ENCODE measurements at places on chromosomes 2 and 18. TPM values are rescaled to one million over a fixed set of nuclear protein-coding genes. Genes with fewer than 3 reads are reported as not detected.

DNA sequence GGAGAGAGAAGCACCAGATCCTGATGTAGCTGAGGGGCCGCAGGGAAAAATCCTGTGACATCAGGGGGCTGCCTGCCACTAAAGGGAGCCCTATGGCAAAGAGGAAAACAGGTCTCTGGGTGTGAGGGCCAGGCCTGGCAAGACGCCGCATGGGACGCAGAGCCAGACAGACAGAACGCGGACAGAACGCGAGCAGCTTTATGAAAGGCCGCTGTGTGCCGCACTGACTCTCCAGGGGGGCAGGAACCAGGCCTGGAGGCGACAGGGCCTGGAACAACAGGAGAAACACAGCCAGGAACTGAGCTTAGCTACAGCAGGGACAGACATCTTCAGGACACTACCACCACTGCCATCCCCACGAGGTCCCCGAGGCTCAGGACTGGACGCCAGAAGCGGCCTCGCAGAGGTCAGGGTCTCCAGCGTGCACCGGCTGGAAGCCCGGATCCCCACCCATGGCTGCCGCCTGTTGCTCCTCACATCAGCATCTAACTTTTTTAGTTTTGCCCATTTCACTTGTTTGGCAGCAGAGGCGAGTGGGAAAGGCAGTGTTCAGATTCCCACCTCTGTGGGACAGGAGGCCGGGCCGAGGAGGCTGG lies 131.6 kb downstream of the VAPA start:
- H3K27ac ChIP-seq: no peak overlapping the region
- peaks cover 5% of the 10 kb centered on the region for H3K36me3 ChIP-seq
- DNase-seq: no peak
- H3K4me1 ChIP-seq: peaks cover 15% of the 10 kb centered on the region
- H3K4me3 ChIP-seq: no peak overlapping the region
- H3K27me3 ChIP-seq: no peaks in the 10 kb centered on the region

The IL36RN gene
- total RNA-seq: not detected

DNA sequence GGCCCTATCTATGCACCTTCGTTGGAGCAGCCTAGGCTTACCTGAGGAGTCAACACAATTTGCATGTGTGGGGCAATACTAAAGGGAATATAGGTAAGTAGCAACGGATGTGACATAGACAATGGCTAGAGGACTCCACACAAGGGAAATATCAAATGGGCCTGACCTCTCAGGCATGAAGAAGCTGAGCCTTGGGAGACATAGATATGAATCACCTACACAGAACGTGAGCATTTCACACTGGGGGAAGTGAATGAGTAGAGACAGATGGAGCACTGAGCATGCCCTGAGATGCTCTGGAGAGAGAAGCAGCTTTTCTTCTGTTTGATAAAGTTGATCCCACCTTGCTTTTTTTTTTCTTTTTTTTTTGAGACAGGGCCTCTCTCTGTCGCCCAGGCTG lies 97.9 kb downstream of the ATL2 start:
- H3K4me3 ChIP-seq: no peak overlapping the region
- peaks cover 7% of the 10 kb centered on the region for H3K27me3 ChIP-seq
- DNase-seq: no peak
- H3K27ac ChIP-seq: no peak overlapping the region
- peaks cover 10% of the 10 kb centered on the region for H3K4me1 ChIP-seq

- peaks cover 9% of the 10 kb centered on the region for H3K36me3 ChIP-seq
- no peak for DNase-seq
- no peak overlapping the region for H3K27ac ChIP-seq
- no peak overlapping the region for H3K4me3 ChIP-seq
- H3K27me3 ChIP-seq: no peaks in the 10 kb centered on the region
- peaks cover 10% of the 10 kb centered on the region for H3K4me1 ChIP-seq
Measured at GRCh38 chr2:202718614-202719013, 83.8 kb downstream of the FAM117B start.

DNA sequence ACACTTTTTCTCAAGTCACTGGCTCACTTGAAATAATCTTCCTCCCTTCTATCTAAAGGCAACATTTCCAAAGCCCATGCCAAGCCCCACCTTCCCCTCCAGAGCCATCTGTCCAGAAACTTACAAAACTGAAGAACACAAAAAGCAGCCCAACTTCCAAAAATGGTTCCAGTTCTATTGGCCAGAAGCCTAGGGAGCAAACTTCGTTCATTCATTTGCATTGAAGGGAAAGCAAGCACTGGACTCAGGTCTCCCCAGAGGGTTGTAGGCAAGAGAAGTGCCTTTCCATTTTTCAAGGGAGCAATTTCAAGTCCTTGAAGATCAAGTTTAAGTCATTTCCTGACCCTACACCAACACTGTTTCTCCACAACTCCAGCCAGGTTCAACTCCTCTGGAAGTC lies 585.0 kb downstream of the BCL11A start:
- DNase-seq: no peak
- H3K27me3 ChIP-seq: no peaks in the 10 kb centered on the region
- no peak overlapping the region for H3K27ac ChIP-seq
- H3K4me3 ChIP-seq: no peak overlapping the region
- no peaks in the 10 kb centered on the region for H3K36me3 ChIP-seq

The ZC3H6 gene
- total RNA-seq: 8.2 TPM

- DNase-seq: no peak
- no peaks in the 10 kb centered on the region for H3K4me1 ChIP-seq
- H3K27me3 ChIP-seq: no peaks in the 10 kb centered on the region
- no peaks in the 10 kb centered on the region for H3K36me3 ChIP-seq
- H3K4me3 ChIP-seq: no peak overlapping the region
Measured at GRCh38 chr2:20171445-20171977, 53.4 kb downstream of the SDC1 start.

GRCh38 chr2:40394031-40394430 lies 57.9 kb downstream of the SLC8A1 start:
- no peak overlapping the region for H3K27ac ChIP-seq
- H3K4me3 ChIP-seq: no peak overlapping the region
- H3K27me3 ChIP-seq: no peaks in the 10 kb centered on the region
- H3K4me1 ChIP-seq: peaks cover 15% of the 10 kb centered on the region
- H3K36me3 ChIP-seq: no peaks in the 10 kb centered on the region

DNA sequence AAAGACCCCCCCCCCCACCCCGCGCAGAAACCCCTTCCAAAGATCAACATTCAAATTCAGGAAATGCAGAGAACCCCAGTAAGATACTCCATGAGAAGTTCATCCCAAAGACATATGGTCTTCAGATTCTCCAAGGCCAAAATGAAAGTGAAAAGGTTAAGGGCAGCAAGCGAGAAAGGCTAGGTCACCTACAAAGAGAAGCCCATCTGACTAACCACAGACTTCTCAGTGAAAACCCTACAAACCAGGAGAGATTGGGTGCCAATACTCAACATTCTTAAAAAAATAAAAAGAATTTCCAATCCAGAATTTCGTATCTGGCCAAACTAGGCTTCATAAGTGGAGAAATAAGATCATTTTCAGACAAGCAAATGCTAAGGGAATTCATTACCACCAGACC lies 175.2 kb downstream of the RND3 start:
- H3K4me1 ChIP-seq: peaks cover 3% of the 10 kb centered on the region
- no peak overlapping the region for H3K4me3 ChIP-seq
- peaks cover 5% of the 10 kb centered on the region for H3K36me3 ChIP-seq
- H3K27me3 ChIP-seq: no peaks in the 10 kb centered on the region
- no peak overlapping the region for H3K27ac ChIP-seq

DNA sequence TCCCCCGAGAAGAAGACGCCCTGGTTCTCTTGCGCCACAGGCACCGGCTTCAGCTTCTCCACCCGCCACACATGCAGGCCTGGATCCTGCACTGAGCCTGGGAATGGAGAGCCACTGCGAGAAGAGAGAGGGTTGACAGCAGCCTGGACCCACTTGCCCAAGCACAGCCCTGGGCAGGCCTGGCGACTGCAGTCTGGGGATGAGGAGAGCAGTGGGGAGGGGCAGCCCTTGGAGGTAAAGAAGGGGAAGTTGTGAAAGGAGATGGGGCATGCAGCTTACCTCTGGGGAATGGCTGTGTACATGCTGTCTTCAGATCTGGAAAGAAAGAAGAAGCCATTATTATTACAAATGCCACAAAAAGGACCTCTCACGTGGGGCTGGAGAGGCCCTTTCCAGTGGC lies 8.3 kb downstream of the CAPG start:
- no peaks in the 10 kb centered on the region for H3K27me3 ChIP-seq
- H3K4me1 ChIP-seq: peaks cover 14% of the 10 kb centered on the region
- no peak overlapping the region for H3K4me3 ChIP-seq
- no peak for DNase-seq
- no peak overlapping the region for H3K27ac ChIP-seq
- H3K36me3 ChIP-seq: peaks cover 4% of the 10 kb centered on the region

The AKAIN1 gene
- total RNA-seq: not detected

The ST8SIA5 gene
- total RNA-seq: 0.76 TPM

The ICA1L gene
- total RNA-seq: 4.9 TPM

The RGPD3 gene
- total RNA-seq: not detected

The TUBA4B gene
- total RNA-seq: not detected

GRCh38 chr2:584863-585823 lies 92.1 kb downstream of the TMEM18 start:
- H3K36me3 ChIP-seq: no peaks in the 10 kb centered on the region
- H3K27ac ChIP-seq: no peak overlapping the region
- no peak for DNase-seq
- H3K4me3 ChIP-seq: no peak overlapping the region

The CACNB4 gene
- total RNA-seq: 3.4 TPM

The LIMS4 gene
- 2.4 TPM for total RNA-seq

The GPR155 gene
- total RNA-seq: 5.2 TPM

GRCh38 chr2:64963719-64964118 lies 25.5 kb upstream of the SLC1A4 start:
- no peaks in the 10 kb centered on the region for H3K27me3 ChIP-seq
- H3K36me3 ChIP-seq: no peaks in the 10 kb centered on the region
- no peak overlapping the region for H3K4me3 ChIP-seq

The RAX gene
- total RNA-seq: not detected

DNA sequence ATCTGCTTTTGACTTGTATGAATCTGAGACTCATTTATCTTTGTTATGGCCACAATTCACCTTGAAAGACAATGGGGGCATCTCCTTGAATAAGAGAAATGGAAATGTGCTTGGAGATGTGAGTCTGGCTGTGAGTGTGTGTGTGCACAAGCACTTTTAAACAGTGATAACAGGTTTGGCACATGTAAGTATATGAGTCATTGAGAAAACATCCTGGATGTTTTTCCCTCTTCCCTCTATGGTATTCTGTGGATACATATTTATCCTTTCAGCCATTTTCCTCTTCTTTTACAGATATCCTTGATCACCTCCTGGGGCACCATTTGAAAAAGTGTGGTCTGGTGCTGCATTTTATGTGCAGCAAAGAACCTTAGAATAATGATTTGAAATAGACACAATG lies 317.3 kb upstream of the THUMPD2 start:
- DNase-seq: no peak
- H3K4me3 ChIP-seq: no peak overlapping the region
- no peaks in the 10 kb centered on the region for H3K27me3 ChIP-seq
- peaks cover 2% of the 10 kb centered on the region for H3K36me3 ChIP-seq
- peak overlapping the region; percentile 44 for H3K27ac ChIP-seq

DNA sequence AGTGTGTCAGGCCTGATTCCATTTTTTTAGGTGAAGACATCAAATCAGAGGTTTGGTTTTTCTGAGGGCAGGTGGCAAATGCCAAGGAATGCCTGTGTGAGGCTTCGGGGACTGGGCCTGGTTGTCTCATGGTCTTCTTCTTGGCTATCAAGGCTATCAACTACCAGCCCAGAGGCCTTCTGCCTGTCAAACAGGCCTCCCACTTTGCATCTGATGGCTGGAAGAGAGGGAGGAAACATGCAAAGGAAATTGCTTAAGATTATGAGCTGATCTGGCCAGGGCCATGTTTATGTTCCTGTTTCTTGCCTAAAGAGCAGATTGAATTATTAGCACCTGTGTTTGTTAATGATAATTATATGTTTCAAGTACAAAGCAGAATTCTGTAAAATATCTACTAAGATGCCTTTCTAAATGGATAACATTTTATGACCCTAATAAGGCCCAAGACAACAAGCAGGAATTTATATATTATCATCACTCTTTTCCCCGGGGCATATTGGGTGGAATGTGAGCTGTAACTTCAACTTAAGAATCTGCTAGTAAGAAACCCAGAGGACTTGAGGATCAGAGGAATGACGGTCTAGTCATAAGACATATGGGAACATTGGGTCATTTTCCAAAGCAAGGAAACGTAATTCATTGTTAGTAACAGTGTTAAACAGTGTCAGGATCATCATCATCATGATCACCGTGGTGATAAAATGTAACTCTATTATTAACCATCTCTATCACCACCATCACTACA lies 123.2 kb downstream of the LYPD6B start:
- no peak for DNase-seq
- H3K4me1 ChIP-seq: peaks cover 12% of the 10 kb centered on the region
- peak overlapping the region; percentile 38 for H3K27ac ChIP-seq
- H3K27me3 ChIP-seq: no peaks in the 10 kb centered on the region

GRCh38 chr2:109217362-109218086 lies 88.5 kb downstream of the SH3RF3 start:
- H3K4me1 ChIP-seq: peaks cover 80% of the 10 kb centered on the region
- DNase-seq: no peak
- peaks cover 15% of the 10 kb centered on the region for H3K36me3 ChIP-seq
- H3K4me3 ChIP-seq: no peak overlapping the region
- no peaks in the 10 kb centered on the region for H3K27me3 ChIP-seq

DNA sequence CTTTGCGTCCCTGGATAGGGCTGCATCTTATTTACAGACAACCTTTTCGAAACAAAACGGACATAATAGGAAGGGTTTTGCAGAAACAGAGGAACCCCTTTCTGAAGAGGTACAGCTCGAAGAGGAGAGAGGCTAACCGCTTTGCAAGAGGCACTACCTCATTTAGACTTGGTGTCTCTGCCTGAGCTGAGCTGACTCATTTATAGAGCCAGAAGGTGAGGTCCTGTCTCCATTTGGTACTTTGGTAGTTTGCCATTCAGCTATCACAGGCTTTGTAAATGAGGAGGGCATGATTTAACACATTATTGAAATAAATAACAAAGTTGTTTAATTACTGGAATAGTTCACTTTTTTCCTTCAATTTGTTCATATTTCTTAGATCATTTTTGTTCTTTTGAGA lies 2.2 kb upstream of the NXPH2 start:
- peaks cover 79% of the 10 kb centered on the region for H3K27me3 ChIP-seq
- peaks cover 8% of the 10 kb centered on the region for H3K4me1 ChIP-seq
- H3K4me3 ChIP-seq: no peak overlapping the region
- H3K27ac ChIP-seq: no peak overlapping the region
- DNase-seq: no peak

- peaks cover 9% of the 10 kb centered on the region for H3K27me3 ChIP-seq
- no peak for DNase-seq
- no peak overlapping the region for H3K4me3 ChIP-seq
- no peak overlapping the region for H3K27ac ChIP-seq
Measured at GRCh38 chr2:173891315-173892037, 73.7 kb downstream of the SP3 start.

All from osteocyte (in vitro differentiated cells).